NCI-H446 (cell line): ENCODE measurements at places on chromosomes 1 and 21.

GRCh38 chr1:205227584-205228013 is at the start of gene TMCC2:
Gene TMCC2, plus strand, starts transcription at chr1:205227946. Its CDS starts 619 bp downstream, at chr1:205228565.
- DNase-seq, result peak; percentile 90

GRCh38 chr1:226972931-226973330 is 32.8 kb downstream of the COQ8A start:
- no peak for DNase-seq

DNA sequence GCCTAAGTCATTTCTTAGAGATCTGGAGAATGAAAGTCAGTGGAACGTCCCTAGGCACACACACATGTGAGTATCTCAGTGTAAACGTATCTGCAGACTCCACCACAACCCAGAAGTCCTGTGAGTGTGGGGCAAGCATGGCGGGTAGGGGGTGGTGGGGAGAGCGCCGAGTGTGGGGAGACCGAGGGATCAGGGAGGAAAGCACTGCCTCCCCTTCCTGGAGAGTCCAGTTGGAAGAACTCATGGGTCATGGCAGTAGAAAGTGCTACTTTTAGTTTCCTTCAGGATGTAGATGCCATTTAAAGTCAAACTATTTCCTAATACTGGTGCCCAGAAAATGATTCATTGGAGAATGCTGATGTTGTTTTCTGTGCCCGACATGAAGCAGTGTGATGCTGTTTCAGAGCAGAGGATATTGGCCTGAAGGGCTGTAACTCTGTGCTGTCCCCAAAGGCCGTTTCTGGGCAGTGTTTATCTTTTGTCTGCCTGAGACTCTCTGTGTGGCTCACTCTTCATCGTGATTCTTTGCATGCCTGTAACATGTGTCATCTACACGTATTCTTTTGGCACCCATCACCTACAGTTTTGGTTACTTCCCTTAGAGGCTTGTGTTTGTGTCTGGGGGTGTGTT is 45.7 kb upstream of the TSPAN2 start:
- DNase-seq, result no peak

DNA sequence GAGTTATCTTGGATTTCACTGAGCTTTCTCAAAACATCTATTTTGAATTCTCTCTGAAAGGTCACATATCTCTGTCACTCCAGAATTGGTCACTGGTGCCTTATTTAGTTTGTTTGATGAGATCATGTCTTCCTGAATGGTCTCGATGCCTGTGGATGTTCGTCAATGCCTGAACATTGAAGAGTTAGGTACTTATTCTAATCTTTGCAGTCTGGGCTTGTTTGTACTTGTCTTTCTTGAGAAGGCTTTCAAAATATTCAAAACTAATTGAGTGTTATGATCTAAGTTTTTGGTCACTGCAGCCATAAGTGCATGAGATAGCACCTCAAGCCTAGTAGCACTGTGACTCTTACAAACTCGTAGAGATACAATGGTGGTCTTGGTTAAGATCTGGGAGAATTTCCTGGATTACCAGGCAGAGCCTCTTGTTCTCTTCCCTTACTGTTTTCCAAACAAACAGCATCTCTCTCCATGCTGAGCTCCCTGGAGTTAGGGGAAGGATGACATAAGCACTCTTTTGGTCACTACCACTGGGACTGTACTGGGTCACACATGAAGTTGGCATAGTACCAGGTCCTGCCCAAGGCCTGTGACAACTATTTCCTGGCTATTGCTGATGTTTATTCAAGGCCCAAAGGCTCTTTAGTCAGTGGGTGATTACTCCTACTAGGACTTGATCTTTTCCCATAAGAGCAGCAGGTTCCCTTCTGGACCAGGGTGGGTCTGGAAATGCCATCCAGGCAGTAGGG is 25.6 kb downstream of the SLC22A15 start:
- DNase-seq, result no peak

DNA sequence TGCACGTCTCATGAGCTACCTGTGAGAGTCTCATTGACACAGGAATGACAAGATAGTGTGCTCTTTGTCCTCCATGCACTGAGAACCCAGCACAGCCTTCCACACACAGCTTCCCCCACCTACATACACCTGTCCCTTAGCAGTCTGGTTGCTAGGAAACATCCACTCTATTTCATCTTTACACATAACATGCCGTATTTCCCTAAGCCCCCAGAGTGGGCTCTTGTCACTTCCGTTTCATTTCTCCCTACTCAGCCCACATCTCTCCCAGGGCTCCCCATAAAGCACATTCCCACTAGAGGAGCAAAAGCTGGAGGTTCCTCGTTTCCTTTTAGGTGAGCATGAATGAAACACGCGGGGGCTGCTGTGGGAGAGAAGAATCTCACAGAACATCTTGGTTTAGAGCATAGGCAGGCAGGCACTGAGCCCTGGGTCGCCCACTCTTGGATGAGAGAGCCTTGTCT is 137.1 kb downstream of the ETS2 start:
- no peak for DNase-seq

DNA sequence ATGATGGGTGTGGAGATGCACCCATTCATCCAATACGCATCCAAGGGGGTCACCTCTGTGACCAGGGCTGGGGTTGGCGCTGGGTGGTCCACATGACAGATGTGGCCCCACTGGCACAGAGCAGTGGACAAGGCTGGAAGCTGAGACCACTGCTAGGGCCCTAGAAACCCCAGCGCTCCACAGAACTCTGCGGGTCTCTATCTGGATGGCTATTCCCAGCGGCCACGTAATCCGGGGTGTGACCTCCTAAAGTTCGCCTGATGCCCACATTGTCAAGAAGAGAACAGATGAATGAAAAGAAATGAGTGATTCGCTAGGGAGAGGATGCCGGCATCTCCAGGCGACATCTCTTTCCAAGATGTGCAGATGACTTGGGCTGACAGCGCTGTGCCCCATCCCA is 55.2 kb downstream of the PRDM15 start:
- no peak for DNase-seq

DNA sequence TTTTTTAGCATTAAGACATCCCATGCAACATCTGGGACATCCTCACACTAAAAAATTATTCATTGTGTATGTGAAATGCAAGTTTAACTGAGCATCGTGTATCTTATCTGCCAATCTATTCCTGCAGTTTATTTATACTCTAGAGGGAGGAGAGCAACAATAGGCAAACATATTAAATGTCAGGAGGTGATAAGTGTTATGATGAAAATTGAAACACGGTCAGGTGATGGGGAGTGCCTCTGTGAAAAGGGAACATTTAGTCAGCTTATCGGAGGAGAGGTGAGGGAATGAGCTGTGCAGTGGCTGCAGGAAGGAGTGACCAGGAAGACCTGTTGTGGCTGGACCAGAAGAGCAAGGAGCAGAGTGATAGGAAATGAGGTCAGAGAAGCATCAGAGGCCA is 775 bp upstream of the EFCAB14 start:
- DNase-seq, result no peak

DNA sequence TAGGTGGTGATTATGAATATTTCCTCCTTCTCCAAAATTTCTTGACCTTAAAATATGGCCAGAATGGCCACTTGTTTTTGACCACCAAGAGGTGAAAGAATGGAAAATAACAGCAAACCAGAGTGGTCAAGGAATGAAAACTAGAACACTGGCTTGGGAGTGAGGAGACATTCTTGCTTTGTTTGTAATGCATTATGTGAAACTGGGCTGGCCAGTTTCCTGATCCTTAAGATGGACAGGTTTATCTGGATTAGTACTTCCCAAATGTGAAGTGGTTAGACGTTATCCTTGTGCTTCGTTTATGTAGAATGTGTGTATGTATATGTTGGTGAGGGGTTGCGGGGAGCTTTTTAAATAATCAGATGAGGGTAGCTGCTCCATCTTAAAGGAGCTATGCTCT is 12.8 kb downstream of the PLA2G4A start:
- DNase-seq, result no peak

GRCh38 chr1:119926553-119926952 is 30.2 kb upstream of the ADAM30 start:
- no peak for DNase-seq
